NCI-H1105 treated with DMSO at 0.1 percent for 48 hours (cell line): ENCODE measurements at places on chromosomes 1 and 21.

- no peak for DNase-seq
Measured at GRCh38 chr1:36531833-36532232, 49.1 kb upstream of the CSF3R start.

DNA sequence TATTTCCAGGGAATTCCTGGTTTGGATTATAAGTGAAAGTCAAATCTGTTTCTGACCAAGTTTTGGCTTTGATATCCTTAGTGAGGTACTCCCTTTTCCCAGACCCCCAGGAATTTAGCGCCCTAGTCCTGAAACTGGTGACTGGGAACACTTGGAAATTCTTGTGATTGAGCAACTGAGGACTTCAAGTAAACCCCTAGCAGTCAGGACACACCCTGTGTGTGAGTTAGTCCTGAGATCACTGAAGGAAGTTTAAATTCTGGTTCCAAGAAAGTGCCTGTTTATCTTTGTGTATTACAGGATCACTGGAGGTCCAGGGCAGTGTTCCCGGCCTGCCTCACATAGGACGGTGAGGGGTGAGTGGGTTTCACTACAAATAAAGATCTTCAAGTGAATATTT lies 95.1 kb upstream of the F3 start:
- no peak for DNase-seq

DNA sequence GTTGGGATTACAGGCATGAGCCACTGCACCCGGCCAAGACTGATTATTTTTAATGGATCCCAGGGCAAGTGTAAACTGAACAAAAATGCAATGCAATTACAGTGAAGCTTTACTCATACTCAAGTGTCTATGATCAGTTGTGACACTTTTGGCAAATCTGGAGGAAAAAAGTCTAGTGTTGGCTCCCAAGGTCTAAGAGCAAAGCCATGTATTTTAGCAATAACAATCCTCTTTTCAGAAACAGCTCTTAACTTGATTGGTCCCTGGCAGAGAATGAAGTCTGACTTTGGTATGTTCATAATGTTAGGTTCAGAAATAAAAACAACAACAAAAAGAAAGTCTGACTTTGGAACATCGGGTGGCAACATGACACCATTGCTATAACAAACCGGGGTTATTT lies 40.2 kb upstream of the C1orf53 start:
- DNase-seq, result no peak

DNA sequence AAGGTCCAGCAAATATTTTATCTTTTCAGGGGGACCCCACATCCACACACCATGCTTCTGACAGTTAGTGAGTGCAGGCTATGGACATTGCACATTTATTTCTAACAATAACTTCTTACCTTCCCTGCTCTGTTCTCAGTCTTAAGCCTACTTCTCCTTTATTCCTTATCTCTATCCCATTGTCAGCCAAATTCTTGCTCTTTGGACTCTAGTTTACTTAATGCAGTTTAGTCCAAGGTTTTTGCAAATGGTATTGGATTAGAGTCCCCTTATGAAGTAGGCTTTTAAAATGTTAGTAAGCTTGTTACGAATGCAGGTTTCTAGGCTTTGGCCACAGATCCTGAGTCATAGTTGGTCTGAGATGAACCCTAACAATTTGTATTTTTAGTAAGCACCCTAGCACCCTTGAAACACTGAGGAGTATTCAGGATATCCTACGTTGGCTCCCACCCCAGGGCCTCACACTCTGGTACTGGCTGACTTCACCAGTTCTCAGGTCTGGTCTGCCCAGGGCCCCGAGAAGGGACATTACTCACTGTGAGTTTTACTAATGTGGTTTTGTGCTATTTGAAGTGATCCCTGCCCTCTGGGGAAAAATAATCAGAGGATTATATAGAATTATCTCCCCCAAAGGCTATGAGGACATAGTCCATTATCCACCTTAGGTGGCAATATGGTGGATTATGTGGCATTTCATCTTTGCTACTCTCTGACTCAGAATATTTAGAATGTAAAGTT lies 239.5 kb downstream of the TGFB2 start:
- DNase-seq, result no peak

DNA sequence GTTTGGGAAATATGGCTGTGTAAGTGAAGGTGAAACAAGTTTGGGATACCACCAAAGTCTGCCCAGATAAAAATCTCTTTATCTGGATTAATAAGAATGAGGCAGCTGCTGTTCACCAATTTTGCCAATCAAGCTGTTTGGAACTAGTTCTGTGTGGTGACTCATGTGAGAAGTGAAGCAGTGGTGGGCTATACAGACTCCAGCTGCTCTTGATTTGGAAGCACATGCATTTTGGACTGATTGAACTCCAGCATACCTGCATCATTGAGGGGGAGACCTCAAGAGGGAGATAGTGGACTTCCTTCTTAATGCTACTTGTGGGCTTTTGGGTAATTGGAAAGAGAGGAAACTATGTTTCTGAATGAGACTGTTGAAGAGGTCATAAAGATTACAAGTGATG lies 99.2 kb upstream of the B3GALT2 start:
- DNase-seq, result no peak

DNA sequence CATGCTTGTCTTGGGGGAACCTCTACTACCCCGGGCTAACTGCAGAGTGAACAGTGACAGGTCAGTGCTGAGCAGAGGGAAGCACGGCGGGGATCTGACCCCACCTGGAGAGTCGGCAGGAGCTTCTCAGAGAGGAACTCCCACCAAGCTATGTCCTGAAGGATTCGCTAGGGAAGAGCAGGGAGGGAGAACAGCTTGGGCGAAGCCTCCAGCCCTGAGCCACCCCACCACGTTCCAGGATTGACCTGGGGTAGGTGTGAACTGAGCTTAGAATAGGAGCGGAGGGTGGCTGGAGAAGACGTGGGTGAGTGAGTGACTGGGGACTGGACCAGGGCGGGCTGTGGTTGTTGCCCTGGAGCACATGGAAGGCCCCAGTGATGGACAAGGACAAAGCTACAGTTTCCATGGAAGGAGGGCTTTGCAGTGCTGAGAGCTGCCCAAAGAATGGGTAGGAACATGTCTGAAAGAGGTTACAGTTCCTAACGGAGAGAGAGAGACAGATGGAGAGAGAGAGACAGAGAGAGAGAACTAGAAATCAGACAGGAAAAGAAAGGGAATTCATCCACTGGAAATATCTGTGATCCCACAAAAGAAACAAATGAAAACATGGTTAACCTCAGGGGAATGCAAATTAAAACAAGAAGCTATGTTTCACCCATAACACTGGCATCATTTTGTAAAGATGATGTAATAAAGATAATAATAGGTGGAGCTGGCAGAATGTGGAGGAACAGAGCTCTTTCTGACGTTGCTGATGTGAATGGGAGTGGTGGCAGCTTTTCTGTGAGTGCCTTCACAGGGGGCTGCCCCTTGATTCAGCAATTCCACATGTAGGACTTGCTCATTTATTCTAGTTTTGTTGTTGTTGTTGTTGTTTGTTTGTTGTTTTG lies 17.2 kb downstream of the BSND start:
- DNase-seq, result no peak

- no peak for DNase-seq
Measured at GRCh38 chr1:200267458-200267857, 142.4 kb downstream of the ZNF281 start.

DNA sequence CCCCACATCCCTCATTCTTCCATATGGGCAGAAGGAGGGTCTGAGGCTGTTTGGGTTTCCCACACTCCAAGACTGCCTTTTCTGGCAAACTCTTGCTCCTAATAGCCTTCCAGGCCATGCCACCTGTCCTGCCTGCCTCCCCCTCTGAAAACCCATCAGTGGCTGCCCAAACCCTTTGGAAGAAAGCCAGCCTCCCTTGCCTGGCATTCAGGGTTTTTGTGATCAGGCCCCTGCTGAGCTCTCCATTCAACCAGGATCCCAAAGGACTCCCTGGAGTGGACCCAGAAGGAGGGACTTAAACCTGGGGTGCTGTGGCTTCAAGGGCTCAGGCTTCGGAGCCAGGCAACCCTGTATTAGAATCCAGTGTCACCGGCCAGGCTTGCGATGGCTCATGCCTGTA lies 4.2 kb upstream of the GUCA2A start:
- DNase-seq, result peak; percentile 56

GRCh38 chr1:154624746-154625643 lies 17.0 kb upstream of the ADAR start:
- no peak for DNase-seq

DNA sequence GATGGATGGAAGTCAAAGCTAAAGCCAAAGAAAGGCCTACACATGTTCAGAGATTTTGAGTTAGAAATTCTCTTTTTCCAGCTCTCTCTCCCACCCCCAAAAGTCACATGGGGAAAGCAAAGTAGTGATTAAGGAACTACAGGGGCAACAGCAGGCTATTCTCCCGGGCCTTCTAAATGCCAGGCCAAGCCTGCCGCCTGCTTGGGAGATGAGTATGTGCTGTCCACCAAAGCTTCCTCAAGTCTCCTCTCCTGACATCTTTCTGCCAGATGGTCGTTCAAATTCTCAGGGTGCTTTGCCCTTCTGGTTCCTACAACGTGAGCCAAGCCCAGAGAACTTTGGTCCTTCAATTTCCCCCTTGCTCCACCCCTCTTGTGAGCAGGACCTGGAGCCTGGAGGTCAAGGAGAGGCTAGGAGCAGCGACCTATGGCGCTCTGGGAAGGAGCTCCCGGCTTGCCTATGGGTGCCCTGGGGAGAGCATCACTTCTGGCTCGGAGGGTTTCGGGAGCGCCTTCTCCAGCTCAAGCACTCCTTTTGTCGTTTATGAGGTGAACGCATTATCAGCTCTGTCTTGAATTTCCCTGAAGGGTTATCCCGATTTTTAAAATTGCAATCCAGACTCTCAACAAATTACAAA lies 4.4 kb upstream of the PRRX1 start:
- no peak for DNase-seq

DNA sequence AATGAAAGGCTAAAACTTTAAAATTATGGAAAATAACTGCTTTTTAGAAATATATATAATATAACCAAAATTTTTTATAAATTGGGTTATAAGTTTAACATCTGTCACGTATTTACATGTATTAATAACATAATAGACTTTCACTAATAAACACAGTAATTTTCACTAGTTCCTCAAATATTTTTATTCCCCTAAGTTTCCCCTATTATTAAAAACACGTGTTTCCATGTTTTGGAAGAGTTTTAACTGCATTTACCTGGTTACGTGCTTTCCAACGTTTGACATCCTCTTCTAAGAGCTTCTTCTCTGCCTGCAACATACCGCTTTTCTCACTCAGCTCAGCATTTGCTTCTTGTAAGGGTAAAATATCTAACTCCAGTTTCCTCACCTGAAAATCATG lies 34.3 kb downstream of the TPR start:
- no peak for DNase-seq

DNA sequence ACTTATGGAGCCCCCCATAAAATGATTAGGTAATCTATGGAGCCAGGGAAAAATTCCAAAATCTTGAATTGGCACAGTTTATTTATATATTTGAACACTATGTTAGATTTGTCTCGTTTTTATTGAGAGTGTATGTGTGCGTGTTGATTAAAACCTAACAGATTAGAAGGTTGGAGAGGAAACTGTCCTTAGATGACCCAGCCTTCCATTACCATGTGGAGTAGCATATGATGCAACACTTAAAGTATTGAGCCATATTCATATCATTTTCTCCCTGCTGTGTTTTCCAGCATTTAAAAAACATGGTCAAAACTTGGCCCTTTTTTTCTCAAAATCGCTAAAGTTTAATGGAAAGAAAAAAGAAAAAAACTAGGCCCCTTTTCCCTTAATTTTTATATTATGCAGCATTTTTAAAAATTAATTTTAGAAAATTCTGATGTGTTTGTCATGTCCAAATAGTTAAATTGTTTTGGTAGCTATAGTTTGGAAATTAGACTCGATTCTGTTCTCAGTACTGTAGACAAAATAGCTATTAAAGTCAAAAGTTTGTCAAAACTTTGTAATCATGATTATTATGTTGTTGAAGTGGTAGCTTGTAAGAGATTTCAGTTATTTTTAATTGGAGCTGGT lies 2.3 kb downstream of the LRRC8D start:
- no peak for DNase-seq

DNA sequence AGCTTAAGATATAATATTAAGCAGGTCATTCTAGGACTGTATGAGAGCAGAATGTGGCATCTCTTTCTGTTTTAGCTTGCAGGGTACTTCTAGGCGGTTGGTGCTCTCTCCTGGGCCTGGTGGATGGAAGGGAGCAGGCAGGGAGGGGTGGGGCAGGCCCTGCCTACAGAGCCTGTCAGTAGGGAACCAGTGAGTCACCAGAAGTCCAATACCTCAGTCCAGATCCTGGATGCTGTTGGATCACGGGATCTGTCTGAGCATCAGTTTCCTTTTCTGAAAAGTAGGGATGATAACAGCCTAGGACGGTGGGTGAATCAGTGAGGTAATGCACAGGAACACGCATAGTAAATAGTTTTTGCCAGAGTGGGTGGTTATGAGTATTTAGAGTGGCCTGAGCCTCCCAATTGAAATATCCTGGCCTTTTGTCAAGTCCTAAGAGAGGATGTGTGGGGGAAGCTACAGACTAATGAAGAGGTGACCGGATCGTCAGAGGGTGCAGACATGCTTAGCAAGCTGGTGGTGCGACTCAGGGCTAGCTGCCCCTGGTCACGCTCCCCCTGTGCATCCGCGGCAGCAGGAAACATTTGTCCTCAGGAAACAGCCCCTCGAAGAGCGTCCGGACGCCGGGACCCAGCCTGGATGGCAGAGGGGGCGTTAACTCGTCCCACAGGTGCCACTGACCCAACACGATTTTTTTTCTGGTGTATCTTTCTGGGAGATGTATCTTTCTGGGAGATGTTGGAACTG lies 23.9 kb downstream of the NAV1 start:
- DNase-seq, result no peak

GRCh38 chr1:223714849-223715603 lies 2.7 kb downstream of the CAPN2 start:
- DNase-seq, result no peak

GRCh38 chr21:41481191-41481590 lies 26.8 kb downstream of the TMPRSS2 start:
- DNase-seq, result no peak

- DNase-seq, result no peak
Measured at GRCh38 chr1:200037501-200037900, 10.0 kb downstream of the NR5A2 start.

DNA sequence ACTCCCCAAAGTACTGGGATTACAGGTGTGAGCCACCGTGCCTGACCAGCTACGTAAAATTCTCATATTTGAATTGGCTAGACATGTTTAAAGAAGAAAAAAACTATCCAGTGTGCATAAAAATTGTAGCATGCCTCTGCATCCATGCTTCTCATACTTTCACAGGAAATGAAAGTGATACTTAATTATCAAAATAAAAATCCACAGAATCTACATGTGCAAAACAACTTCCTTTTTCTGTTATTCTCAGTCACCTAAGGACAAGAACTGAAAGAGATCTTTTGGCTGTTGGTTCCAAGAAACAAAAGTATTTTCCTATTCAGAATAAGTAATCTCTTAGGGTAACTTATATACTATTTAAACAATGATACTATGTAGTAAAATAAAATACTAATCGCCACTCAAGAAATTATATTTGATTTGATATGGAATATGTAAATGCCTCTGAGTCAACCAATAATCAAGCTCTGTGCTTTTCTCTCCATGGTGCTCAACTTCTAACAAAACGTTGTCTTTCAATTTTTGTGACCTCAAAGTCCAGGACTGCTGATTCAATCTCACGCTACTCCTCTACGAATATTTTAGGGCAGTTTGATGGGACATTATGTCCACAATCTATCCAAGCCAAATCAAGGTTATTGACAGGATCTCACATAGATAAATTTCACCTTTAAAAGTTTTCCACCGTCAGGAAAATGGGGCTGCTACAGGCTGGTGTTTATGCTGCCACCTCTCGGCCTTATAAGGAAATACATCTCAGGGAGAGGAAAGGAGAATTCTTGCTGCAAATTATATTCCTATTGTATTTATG lies 102.7 kb downstream of the ZNF281 start:
- peak; percentile 58 for DNase-seq

- DNase-seq, result no peak
Measured at GRCh38 chr1:22566161-22566560, 2.9 kb downstream of the EPHA8 start.
